Left lobe of liver (tissue), 2 donors: ENCODE measurements at places on chromosomes 1 and 21.

DNA sequence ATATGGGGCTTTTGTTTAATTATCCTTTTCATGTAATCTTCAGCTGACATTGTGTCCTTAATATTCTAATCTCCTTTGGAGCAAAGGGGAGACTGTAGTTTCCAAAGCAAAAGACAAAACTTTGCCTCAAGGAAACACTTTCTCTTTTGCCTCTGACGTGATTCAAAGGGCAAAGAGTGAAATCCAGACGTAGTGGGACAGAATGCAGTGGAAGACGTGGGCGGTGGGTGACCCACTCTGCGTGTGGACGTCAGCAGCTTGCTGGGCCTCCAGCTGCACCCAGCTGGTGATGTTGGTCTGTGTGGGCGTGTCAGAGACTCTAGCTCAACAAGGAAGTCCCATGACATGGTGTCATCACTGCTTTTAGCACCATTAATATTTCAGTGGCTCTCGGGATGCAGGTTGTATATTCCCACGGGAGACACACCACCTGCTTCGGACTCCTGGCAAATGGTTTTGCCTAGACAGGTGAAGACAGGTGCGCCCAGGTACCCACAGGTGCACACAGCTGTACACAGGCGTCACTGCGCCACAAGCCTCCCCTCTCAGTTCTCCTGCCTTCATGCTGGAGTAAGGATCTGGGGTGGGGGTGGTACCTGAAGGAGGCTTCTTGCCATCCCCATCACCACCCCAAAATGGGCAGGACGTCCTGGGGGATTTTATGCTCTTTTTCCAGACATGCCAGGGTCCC is 292.1 kb upstream of the VAMP3 start:
- DNase-seq, result no peak

DNA sequence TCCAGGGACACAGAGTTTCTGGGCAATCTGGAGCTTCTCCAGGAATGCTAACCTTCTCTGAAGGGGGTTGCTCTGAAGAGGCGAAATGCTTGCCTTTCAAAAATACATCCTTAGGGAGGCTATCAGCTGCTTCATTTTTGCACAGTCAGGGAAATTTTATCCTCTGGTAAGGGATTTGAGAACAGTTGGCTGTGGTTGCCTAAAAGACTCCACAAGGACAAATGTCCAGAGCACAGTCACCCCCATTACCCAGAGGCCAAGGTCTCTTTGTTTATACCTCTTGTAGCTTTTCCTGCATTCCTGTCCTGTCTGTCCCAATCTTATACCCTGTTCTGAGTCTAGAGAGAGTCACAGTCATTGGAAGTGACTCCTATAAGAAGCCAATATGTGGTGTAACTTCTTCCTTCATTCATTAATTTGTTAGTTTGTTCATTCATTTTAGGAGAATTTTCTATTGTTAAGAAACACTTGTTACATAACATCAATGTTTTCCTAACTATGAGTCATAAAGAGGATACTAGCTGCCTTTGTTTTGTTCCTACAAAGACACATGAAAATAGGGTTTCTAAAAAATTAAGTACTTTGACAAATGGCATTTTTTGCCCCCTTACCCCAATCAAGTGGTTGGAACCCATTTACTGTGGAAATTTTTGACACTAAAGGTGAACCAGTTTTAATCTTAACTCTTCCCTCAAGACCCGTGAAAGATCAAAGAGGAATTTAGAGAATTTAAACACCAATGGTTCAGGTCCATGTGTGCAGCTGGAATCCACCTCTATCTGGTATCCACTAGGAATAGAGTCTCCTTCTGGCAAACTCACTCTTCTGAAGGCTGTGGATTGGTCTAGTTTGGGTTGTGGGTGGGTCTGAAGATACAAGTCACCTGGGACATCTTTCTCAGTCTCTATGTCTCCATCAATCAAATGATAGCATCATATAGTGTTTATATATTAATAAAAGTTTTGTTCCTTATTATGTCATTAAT is 47.1 kb downstream of the GPR88 start:
- DNase-seq, result no peak

DNA sequence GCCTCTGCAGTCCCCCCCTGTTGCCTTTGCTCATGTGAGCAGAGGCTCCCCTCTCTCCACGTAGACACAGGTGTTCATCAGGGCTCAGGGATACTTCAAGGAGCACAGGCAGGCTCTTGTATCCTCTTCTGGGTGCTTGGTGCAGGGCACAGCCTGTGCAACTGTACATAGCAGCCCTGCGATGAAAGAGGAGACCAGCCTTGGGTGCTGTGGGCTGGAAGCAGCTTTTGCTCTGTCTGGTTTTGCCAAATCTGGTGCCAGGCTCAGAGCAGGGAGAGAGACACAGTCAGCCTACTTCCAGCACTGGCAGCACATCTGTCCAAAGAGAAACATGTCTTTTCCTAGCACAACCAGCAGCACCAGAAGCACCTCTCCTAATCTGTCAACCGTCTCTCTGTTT is 132.1 kb downstream of the ETS2 start:
- no peak for DNase-seq

- DNase-seq, result no peak
These were observed 51.2 kb downstream of the POFUT2 start for GRCh38 chr21:45236481-45236880.
